Cardiac septum (tissue), 1 donor: ENCODE measurements at places on chromosomes 16 and 17. TPM values are rescaled to one million over a fixed set of nuclear protein-coding genes. Genes with fewer than 3 reads are reported as not detected.

BPTF gene
- total RNA-seq, result 72.9 TPM

LGALS3BP gene
- 312 TPM for total RNA-seq

CACNG4 gene
- total RNA-seq, result 0.05 TPM

MAFG gene
- 24.4 TPM for total RNA-seq

ARL17B gene
- 6.0 TPM for total RNA-seq

RSAD1 gene
- 35.4 TPM for total RNA-seq
